Activated CD8-positive, alpha-beta memory T cell treated with anti-CD3 and anti-CD28 coated beads, Interleukin-2, amount 50 U/mL, for 48 hours (primary cell): ENCODE measurements at places on chromosomes 2 and 18.
A peak's percentile ranks its signal among the peaks of the same experiment; 100 is the strongest.

GRCh38 chr2:151882786-151883445 is 54.7 kb upstream of the ARL5A start:
- DNase-seq, result no peak

DNA sequence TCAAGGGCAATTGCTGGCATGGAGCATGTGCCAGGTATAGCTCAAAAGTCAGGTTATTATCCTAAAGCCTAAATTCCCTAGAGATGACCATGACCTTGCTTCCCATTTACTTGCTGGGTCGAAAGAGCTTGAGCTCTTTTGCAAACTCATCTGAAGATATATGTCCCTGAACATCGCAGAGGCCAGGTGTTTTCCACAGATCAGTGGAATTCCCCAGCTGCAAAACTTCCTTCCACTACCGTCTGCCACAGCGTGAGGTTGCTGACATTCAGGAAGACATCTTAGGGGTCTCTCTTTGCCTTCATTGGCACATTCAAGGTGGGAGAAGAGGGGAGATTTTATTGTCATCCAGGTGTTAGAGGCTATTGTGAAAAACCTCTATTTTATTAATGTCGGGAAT is 171.0 kb downstream of the MIB1 start:
- DNase-seq, result no peak

DNA sequence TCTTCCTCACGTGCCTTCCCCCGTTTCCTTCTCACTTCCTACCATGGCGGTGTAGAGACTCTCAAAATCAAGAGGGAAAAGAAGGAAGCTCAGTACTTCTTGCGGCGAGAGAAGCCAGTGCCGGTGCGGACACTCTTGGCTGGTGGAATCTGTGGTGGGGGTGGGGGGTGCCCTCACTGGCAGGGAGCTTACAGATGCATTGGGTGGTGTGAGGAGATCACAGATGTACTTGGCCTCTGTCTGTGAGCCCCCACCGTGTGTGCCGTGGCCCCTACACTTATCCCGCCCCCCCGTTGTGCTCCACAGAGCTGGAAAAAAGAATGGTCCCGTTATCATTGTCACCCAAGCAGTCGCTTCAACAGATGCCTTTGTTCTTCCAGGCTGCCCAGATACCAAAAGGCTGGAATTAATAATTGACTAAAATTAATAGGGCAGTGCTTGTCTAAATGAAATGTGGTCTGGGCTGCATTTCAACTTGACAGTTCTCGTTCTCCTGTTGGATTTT is 79.8 kb downstream of the VAPA start:
- DNase-seq, result no peak

- DNase-seq, result no peak
Observed at GRCh38 chr2:234949762-234950434, 1.9 kb upstream of the SH3BP4 start.

GRCh38 chr2:69689466-69689865 is 45.9 kb upstream of the AAK1 start:
- no peak for DNase-seq

GRCh38 chr2:96877042-96877451 is 7.2 kb upstream of the SEMA4C start:
- no peak for DNase-seq

DNA sequence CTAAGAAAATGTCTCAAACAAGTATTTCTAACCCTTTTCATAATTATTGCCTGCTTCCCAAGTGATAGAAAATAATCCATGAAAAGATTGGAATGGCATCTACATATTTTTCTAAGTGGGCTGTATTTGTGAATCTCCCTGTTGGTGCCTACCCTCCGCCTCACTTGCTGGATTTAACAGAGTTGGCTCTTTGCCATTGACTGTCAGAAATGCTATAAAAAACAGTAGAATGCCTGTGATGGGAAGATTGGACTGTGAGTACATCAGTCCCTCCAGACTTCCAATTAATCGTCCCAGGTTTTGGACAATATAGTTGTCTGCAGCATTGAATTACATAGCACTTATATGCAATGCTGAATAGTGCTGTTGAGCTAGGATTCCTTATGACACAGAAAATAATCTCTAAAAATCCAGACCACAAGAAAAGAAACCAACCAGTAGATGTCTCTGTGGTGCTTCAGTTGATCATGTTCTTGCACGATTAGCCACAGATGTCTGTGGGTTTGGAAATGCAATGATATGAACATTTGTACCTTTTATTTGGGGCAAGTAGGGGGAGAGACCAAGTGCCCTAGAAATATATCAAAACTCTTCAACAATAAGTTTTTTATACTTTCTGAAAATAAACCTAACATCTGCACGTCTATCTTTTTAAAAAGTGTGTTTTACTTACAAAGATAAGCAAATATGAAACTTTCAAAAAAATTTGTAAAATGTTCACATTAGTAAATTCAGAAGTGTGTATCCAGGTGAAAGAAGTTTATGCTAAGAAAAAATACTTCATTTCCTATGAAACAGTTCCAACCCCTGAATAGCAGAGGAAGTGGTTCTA is 88.5 kb downstream of the DYNAP start:
- no peak for DNase-seq

GRCh38 chr2:26968001-26968400 is 2.4 kb upstream of the MAPRE3 start:
- DNase-seq, result no peak

DNA sequence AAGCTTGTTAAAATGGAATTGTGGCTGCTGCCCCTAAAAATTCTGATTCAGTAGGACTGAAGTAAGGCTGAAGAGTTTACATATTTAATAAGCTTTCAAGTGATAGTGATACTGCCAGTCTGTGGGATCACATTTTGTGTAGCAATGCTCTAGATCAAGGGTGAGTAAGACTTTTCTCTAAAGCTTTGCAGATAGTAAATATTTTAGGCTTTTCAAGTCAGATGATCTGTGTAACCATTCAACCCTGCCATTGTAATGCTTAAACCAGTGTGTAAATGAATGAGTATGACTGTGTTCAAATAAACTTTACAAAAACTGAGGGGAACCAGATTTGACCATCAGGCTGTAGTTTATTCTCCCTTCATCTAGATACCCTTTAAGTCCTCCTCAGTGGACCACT is 92.7 kb downstream of the PIK3C3 start:
- no peak for DNase-seq

- no peak for DNase-seq
Observed at GRCh38 chr2:55901941-55902340, 21.6 kb downstream of the EFEMP1 start.

GRCh38 chr2:232937278-232937906 is 67.3 kb downstream of the SNORC start:
- DNase-seq, result no peak

DNA sequence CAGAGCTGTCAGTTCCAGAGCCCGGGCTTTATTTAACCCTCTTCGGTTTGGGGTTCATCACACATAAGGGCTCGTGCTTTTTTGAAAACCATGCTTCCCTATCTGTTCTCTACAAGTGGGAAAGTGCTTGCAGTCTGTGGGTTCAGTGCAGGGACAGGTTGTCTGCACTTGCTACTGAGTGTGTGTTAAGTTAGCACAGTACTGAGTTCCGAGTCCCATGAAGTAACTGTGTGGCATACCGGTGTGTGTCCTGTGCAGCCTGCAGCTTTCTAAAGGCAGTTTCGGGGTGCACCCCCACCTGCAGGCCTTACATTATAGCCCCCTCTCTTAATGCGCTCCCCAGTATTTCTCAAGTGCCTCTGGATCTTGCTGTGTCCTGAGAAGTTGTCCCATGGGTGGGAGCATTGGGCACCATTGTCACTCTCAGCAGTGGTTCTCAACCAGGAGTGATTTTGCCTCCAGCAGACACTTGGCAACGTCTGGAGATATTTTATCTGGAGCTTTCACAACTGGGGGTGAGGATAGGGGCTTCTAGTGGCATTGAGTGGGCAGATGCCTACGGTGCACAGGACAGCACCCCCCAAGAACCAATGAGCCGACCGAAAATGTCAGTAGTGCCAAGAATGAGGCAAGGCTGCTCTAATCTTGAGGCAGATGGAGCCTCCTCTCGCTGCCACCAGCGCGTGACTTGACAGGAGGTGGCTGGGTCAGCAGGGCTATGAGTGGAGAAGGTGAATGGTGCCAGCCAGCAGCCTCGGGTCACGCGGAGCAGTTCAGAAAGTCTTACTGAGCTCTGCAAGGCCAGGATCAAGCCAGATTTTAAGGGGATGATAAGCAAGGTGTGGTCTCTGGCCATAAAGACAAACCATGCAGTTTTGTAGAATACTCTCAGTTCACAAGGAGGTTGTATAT is 152.2 kb downstream of the SMAD7 start:
- peak; percentile 40 for DNase-seq

- DNase-seq, result no peak
Observed at GRCh38 chr2:10266133-10266620, 36.5 kb upstream of the HPCAL1 start.

- no peak for DNase-seq
Observed at GRCh38 chr2:68645523-68645922, 2.1 kb downstream of the PROKR1 start.

DNA sequence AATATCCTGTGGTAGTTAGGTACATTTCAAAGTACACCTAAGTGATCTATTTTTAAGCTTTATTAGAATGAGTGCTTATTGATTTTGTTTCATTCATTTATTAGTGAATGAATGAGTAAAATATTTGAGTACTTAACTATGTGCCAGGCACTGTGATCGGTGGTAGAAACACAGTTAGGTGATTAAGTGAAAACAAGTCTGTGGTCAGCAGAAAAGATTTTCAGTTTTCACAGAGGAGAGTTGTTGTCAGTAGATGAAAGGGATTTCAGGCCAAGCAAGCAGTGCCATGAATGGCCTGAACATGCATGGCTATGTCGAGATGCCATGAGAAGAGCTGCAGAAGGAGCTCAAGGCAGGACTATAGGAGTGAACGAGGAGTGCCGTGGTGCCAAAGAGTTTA is 85.9 kb downstream of the SPTBN1 start:
- DNase-seq, result no peak

DNA sequence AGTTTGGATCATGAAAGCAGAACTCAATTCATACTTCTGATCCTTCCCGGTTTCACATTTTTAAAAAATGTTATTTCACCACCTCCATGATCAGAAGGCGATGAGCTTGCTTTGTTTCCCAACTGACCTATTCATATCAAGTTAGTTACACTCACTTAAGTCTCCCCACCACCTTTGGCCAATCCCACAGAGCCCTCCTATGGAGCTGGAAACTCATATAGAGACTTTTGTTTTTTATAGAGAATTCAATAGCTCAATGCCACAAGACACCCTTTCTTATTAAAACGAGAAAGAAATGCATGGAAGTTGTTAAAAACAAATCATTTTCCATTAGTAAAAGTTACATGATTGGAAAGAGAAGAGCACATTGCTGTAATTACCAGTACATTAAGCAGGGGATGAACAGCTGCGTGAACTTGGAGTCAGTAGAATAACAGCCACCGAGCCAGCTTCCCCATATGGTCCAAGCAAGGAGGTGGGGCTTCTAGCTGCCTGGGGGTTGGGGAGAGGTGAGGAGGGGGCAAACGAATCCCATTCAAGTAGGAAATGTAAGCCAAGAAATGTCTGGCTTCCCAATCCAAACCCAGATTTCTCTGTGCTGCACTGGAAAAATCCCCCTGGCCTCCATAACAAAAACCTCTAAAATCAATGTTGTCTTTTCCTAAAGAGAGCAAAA is 614.5 kb downstream of the IRS1 start:
- DNase-seq, result no peak

DNA sequence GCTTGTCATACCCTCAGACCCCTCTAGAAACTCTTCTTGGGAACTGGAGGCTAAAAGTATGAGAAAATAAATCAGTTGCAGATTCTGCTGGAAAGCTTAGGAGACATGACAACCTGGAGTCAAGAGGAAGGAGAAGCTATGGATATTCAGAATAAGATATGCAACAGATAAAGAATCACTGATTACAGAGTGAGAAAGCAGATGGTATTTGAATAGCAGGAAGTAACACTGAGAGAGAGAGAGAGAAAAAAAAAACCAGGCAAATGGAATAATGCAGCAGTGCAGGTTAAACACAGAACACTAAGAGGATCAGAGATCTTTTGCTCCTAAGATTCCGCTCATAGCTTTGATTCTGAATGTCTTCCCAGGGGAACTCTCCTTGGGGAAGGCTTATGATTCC is 1284.1 kb upstream of the NXPH2 start:
- no peak for DNase-seq
